ENCODE measurements at places on chromosomes 7 and 10. TPM values are rescaled to one million over a fixed set of nuclear protein-coding genes. Genes with fewer than 3 reads are reported as not detected.

GRCh38 chr10:99906470-99906869, 103.3 kb downstream of the DNMBP start:
- DNase-seq: peak; percentile 23

DNA sequence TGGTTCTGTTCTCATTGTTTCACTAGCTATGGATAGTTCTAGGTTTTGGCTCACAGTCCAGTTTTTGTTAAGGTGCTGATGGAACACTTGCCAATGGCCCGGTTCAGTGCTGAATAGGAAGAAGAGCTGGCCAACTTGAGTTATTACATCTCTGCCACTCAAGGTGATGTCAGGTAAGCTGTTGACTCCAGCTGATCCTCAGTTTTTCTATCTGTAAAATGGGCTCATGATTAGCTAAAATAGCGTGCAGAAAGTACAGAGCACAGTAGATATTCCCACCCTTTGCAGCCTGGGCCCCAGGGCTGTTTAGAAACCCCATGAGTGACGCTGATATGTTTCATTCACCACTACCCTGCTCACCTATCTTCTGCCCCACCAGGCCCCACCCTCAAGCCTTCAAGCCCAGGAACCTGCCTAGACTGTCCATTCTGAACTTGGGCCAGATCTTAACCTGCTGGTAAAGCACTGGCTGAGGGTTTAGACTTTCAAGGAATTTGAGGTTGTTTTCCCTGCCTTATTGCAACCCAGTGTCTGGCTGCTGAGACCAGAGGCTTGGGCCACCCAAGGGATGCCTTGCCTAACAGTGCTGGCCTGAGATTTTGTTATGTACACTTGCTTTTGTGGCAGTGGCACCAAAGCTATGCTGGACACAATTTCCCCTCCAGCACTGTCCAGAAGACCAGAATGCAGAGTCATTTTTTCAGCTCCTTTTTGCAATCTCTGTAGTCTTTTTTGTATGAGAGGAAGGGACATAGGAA, 378.2 kb upstream of the ZMIZ1 start:
- no peak for DNase-seq

DNA sequence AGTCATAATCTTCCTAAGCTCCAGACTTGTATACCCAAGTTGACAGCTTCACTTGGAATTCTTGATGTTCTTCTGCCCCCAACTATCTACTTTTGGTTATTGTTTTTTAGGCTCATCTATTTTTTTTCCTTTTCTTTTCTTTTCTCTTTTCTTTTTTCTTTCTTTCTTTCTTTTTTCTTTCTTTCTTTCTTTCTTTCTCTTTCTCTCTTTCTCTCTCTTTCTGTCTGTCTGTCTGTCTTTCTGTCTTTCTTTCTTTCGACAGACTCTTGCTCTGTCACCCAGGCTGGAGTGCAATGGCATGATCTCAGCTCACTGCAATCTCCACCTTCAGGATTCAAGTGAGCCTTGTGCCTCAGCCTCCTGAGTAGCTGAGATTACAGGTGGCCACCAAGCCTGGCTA, 36.5 kb downstream of the KMT2E start:
- no peak for DNase-seq

GRCh38 chr10:23202779-23203178, 10.7 kb downstream of the PTF1A start:
- DNase-seq: no peak

Gene TMEM178B
- 0.92 TPM for total RNA-seq

Gene OGDHL
- not detected for total RNA-seq

Gene PTPRE
- total RNA-seq: 45.1 TPM
